Memory B cell (primary cell): ENCODE measurements at places on chromosomes 12 and 14.

DNA sequence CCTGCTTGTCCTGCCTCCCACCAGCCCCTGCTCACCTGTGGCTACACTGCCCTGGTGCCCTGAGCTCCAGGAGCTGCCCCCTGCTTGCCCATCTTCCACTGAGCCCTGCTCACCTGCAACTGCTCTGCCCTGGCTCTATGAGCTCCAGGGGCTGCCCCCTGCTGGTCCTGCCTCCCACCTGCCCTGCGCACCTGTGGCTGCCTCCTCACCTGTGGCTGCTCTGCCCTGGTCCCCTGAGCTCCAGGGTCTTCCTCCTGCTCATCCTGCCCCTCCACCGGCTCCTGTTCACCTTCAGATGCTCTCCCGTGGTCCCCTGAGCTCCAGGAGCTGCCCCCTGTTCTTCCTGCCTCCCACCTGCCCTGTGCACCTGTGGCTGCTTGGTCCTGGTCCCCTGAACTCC, 247.6 kb downstream of the TMEM121 start:
- no peak for DNase-seq

- no peak for DNase-seq
These were observed 49.2 kb upstream of the PNMA1 start for GRCh38 chr14:73763396-73763795.

DNA sequence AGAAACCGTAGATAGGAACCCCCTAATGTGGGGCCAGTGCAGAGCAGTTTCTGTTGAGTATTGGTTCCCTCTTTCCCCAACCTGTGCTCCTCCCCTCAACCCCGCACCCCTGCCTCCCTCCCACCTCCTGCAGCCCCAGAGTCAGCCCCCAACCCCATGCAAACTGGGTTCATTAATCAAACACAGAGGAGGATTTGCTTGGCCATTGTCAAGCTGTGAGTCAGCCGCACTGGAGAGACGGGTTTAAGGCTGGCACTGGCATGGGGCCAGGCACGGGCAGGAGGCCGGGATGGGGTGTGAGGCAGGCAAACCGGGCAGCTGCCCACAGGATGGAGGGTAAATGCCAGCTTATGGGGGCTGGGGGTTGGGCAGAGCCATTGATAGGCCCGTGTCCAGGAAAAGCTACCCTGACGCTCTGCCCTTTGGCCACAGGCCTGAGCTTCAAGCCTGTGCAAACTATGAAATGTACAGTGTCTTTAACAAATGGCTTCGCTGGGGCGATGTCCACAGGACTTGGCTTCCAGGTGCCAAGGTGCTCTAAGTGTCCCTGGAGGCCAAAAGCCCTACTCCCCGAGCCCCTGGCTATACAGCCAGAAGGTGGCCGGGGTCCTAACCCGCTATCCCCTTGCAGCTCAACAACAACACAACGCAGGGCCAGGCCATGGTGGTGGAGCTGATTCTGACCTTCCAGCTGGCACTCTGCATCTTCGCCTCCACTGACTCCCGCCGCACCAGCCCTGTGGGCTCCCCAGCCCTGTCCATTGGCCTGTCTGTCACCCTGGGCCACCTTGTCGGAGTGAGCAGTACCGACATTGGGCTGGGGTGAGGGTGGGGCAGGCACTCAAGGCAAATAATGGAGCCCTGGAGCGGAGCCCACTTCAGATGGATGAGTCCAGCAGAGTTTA, 1.4 kb downstream of the AQP5 start:
- DNase-seq = no peak

DNA sequence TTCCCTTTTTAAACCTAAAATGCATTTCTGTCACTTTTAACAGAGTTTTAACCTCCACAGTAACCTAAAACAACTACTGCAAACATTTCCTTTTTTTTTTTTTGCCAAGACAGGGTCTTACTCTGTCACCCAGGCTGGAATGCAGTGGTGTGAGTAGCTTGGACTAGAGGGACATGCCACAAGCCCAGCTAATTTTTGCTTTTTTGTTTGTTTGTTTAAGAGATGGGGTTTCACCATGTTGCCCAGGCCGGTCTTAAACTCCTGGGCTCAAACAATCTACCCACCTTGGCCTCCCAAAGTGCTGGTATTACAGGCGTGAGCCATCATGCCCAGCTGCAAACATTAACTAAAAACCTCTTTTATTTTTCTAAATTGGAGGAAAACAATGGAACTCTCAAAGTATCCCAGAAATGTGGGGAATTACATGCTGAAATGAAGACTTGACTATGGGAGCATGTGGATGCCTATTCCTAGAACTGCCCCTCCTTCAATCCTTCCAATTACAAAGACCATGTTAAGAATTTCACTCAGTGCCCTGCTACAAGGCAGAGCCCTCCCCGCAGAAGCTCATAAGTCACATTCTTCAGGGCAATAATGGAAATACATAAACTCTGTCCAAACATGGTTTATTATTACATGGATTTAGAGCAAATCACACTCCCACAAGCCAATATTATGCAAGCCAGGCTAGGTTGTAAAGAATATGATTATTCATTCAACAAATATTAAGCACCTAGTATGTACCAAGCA, 66.9 kb downstream of the C12orf56 start:
- no peak for DNase-seq

GRCh38 chr14:81784084-81784483, 250.4 kb upstream of the SEL1L start:
- DNase-seq = no peak

GRCh38 chr12:66941150-66941549, 262.3 kb upstream of the GRIP1 start:
- no peak for DNase-seq

DNA sequence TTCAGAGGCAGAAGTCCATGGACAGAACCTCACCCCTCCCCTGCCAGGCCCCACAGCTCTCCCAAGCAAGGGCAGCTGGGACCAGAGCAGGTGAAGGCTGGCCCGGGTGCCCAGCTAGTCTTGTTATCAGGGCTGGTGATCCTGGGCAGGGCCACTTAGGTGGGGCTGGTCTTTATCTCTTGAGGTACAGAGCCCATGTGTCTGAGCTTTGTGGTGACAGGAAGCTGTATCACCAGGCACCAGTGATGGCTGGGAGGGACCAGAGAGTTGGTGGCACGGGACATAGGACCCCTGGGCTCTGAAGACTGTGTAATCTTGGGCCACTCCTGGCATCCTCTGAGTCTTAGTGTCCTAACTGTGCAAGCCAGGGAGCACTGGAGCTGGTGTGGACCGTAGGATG, 12.8 kb upstream of the HPD start:
- no peak for DNase-seq

- DNase-seq = no peak
These were observed 55.5 kb downstream of the TTC7B start for GRCh38 chr14:90760591-90761316.

DNA sequence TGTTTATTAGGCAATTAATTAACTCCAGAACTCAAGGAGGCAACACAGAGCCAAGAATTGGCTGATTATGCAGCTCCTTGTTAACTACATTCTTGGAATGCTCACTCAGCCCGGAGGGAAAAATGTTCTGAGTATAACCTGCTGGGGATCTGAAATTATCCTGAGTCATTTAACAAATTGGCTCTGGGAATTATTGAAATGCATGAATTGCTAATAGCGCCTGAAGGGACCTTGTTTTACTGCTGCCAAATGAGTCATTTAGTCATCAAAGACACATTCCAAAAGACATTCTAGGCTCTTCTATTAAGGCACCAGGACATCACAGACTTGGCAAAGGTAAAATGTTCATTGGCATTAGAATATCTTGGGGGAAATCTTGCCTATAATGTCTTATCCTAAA, 13.0 kb downstream of the TMEM52B start:
- DNase-seq = no peak

DNA sequence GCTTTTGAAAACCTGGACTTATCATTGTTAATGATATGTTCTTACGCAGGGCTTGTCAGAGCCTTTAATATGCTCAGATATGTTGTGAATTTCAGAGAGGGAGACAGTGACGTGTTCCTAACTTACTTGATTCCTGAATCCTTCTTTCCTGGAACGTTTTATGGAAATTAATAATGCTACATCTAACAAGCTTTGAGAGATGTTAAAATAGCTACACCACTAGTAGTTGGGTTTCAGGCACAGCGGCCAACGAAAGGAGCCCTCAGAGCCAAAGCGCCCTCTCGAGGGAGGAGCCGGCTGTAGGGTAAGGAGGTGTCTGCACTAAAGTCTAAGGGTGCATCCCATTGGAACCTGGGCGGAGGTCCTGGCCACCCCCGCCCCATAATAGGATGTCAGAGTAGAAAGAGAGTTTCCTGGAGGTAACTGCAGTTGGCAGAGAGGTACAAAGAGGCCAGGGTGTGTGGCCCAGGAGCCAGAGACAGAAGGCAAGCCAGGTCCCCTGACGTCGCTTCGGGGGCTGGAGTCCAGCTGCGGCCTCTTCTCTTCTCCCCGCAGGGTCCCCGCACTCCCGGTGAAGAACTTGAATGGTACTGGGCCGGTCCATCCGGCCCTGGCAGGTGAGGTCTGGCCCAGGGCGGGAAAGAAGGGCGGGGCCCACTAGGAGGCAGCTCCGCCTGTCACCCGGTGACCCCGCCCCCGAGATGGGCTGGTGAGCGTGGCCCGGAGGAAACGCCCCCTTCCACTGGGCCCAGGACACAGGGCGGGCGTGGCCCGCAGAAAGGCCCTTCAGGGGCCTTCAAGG, 36.3 kb downstream of the DTX1 start:
- no peak for DNase-seq

DNA sequence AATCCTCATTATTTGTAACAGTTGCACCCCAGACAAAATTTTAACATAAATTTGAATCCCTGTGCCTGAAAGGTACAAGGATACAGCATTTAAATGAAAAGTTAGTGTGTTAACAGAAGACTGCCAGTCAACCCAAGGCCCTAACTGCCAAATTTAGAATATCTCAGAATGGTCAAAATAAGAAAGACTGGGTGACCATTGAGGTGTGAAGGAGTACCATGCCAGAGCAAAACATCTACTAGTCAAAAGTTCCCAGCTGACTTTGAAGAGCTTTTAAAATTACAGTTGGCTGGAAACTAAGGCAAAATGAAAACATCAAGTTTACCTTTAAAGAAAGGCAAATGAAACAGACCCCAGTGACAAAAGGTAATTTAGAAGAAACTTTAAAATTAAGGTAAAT, 18.4 kb downstream of the SAV1 start:
- no peak for DNase-seq

DNA sequence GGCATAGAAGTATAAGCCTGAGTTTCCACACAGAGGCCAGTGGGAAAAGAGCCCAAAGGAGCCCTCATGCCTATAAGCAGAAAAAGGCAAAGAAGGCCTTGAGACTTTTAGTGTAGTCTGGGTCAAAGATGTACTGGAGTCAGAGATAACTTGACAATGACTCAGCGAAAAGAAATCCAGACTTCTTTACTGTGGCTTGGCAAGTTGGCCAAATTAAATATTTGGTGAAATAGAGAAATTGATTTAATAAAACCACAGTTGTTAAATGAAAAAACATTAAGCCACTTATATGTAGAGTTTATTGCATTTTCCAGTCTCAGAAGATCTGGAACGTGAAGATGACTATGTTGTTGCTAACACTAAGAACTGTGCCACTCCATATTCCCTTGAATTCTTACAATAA, 105.1 kb downstream of the TMTC3 start:
- DNase-seq = no peak

DNA sequence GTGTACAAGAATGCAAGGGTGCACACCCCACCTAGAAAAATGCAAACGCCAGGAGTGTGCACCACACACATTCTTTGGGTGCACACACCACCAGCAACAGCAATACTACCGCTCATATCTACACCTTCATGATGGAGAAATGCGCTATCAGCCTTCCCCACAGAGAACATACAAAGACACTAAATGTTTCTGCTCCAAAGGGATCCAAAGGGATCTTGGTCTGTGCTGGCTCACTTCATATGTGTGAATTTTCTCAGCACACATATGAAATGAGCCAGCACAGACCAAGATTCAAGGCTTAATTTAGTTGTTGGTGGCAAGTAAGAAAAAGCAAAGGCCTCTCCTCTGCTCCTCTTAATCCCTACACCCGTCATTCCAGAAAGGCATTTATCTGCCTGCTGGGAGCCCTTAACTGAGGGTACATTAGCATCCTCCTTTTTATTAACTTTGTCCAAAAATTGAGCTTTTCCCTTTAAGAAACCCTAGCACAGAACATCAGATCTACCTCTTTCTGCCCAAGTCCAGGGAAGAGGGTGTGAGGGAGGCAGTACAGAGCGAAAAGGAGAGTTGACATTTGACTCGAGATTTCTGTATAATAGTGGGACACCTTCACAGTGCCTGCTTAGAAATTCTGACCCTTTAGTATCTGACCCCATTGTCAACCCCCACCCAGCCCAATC, 8.3 kb downstream of the BMP4 start:
- DNase-seq = no peak

GRCh38 chr12:103801709-103802585, 39.1 kb downstream of the NT5DC3 start:
- DNase-seq = no peak

DNA sequence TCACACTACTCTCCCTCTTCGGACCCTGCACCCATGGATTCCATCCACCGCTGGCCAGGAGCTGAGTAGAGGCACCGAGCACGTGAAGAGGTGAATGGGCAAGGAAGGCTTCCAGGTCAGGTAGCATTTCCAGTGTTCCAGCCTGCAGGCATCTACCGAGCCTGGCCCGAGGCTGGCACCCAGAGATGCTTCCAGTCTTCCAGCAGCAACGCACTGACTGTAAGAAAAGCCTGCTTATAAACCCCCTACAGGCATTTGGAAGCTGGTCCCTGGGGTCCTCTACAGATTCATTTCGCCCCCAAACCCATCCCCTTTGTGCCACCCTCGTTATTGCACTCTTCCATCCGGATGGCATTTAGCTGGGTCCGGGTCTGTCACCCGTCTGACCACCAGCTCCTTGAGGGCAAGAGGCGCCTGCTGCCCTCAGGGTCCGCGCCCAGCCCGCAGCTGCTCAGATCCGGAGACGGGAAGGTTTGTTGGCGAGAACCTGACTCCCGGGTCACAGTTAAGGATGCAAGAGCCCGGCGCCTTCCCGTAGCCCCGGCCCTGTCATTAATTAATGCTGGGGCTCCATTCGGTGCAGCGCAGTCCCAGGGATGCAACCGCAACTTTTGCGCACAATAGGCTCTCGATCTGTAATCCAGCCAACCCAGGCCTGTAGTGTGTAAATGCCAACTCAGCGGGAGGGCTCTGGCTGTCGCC, 614 bp upstream of the MARK3 start:
- DNase-seq = no peak

DNA sequence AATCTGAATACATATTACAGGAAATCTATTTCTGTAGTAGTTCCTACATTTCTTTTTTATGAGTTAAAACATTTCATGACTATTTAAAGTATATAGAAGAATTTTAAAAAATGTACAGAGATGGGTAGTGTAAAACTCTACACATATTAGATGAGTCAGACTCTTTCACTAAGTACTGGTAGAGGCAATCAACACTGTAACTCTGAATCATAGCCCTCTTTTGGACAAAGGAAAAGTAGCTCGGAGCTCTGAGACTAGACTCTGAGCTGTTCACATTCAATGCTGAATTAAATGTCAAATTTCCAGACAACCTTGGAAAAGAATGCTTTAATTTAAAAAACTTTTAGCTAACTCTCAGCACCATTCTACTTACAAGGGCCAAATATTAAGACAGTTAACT, 3.4 kb downstream of the PTCSC3 start:
- DNase-seq = no peak
